ENCODE measurements at places on chromosomes 4 and X.

DNA sequence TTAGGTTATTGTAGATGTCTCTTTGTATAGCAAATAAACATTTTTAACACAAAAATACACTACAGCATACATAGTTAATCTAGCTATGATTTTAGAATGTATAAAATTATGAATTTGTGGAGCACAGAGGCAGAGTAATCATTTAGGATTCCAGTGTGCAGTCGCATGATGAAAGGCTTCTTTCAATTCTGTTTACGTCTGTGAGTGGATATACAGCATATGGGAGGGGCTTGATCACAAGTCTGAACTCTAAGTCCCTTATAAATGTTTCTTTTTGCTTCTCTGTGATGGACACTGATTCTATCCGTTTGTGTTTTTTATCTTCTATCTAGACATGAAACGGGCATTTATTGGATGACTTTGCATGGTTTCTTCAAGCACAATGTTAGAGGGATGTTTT, 1239.6 kb upstream of the AGA start:
- no peak for DNase-seq

DNA sequence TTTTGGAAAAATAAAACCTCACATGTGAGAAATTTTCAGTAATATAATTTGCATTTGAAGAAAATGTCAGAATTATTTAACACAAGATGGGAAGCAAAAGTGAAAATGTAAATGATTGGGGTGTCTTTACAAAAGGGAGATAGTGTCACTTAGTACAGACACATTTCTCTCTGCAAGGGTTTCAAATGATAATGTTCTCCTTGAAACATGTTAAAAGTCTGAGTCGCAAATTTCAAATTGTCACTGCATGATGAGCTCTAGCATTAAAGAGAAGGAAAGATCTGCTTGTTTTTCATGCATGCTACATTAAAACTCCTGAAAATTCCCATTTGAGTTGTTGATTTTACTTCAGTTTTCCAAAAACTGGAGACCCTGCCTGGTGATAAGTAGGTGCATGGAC, 122.0 kb upstream of the LDB2 start:
- no peak for DNase-seq

GRCh38 chr4:158835226-158836001, 66.6 kb downstream of the FNIP2 start:
- DNase-seq: no peak

- DNase-seq: no peak
These were observed 105.6 kb downstream of the ANXA10 start for GRCh38 chr4:168197926-168198325.
